ENCODE measurements at places on chromosomes 5 and 9.
A peak's percentile ranks its signal among the peaks of the same experiment; 100 is the strongest.

DNA sequence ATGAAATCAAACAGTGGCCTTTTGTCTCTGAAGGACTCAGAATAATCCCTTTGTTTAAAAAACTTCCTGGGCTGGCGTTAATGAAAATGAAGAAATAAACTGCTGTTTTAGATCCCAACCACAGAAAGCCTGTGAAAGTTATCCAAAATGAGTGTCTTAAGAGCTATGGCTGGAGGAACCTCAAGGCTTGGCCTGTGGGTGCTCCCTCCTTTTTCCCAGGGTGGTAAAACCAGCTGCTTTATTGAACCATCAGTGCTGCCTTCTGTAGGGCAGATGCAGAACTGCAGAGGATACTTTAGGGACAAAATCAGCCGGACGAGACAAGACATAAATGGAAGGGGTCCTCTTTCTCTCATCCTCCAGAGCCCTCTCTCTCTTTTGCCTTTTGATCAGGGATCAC is 100.9 kb downstream of the SMARCA2 start:
- DNase-seq: no peak

GRCh38 chr5:54727874-54728587 is 210.5 kb downstream of the SNX18 start:
- DNase-seq: no peak

DNA sequence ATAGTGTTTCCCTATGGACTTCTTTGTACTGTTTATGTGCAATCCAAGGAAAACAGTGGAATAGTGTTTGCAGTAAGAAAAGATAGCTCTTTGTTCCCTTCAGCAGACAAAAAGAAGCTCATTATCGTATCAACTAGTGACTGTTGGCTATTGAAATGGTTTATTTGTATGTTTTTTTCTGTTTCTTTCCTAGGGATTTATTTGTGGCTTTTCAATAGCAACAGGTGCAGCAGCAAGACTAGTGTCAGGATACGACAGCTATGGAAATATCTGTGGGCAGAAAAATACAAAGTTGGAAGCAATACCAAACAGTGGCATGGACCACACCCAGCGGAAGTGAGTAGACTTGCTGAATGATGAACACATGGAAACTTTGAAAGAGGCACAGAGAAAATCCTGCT is 65.1 kb downstream of the SLC44A1 start:
- no peak for DNase-seq

GRCh38 chr9:134627417-134628353 is 13.9 kb upstream of the COL5A1 start:
- DNase-seq: peak; percentile 48

DNA sequence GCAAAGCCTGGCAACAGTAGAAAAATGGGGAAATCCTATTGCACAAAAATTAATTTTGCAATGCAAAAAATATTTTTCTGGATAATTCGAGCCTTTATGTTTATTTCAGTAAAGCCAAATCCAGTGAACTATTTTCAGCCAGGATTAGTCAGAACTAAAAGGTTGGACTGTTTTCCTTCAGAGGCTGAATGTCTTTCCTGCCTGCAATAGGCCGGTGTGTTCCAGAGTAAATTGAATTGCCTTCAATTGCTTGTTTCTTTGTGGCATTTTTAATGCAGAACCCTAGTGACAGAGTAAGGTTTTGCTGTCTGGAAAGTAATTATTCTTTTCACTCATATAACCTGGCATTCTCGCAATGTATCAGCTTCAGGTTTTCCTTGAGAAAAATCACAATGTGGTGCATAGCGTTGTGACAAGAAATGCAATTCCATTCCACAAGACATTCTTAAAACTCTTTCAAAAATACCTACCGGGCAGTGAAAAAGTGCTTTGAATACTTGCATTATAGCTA is 183.7 kb downstream of the GLIS3 start:
- no peak for DNase-seq

GRCh38 chr5:77839691-77840090 is 63.6 kb upstream of the TBCA start:
- no peak for DNase-seq

GRCh38 chr5:158382473-158382872 is 523.5 kb upstream of the CLINT1 start:
- peak; percentile 97 for DNase-seq

- peak; percentile 66 for DNase-seq
Measured at GRCh38 chr5:59079622-59080620, 497.0 kb downstream of the RAB3C start.

DNA sequence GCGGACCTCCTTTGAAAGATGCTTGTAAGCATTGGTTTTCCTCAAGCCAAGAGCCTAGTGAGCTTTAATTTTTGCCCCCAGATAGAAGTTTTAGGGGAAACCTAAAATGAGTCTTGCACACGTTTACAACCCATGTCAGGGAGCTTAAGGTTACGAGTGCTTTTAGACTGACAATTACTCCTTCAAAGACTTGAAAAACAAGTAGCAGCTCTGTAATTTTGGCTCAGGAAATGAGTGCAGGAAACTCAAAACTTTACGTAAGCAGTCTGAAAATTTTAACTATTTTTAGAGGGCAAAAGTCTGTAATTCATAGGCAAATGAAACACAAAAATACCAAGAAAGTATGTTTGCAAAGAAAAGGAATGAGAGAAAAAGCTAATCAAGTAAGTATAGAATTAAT is 36.8 kb downstream of the UBE2QL1 start:
- DNase-seq: no peak

DNA sequence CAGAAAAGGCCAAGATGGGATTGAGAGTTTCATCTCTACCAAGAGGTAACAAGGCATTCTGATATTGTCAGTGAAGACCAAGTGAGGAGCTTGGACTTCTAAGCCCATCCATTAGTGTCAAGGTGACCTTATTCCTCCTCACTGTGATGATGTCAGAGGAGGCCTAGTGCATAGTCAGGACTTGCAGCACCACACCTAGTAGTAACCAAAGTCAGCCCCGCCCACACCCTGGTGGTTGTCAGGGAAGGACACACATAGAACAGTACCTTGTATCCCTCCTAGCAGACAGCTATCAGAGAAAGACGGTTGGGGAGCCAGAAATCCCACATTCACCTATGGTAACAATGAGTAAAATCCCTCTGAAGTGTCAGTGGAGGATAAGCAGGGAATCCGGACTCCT is 111.7 kb downstream of the AP3B1 start:
- DNase-seq: peak; percentile 62

- DNase-seq: no peak
Measured at GRCh38 chr9:87434366-87434765, 63.3 kb upstream of the DAPK1 start.

DNA sequence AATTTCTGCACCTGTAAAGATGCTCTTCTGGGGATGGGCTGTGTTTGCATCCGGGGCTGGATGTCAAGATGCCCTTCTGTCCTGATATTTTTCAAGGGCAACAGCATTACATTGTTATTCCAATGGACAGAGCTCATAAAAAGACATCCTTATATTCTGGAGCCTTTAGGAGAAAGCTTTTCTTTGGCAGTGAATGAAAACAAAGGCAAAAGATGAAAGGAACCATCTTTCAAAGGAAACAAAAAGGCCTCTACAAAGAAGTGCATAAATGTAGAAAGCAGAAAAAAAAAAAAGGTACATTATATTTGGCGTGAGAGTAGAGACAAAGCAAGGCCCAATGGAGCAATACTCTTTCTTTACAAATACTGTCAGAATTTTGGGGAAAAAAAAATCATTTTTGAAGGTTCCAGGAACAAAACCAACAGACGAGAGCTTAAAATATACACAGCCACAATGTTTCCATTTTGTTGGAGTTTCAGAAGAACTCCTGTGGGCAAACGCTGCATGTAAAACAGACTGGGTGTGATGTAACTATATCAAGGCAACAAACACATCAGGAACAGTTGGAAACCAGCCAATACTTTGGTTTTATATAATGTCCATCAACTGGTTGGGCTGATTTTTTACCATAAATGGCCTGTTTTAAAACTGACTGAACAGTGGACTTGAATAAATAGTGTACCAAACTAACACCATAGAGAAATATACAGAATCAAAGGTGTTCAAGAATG is 885.6 kb upstream of the DMAC1 start:
- no peak for DNase-seq

DNA sequence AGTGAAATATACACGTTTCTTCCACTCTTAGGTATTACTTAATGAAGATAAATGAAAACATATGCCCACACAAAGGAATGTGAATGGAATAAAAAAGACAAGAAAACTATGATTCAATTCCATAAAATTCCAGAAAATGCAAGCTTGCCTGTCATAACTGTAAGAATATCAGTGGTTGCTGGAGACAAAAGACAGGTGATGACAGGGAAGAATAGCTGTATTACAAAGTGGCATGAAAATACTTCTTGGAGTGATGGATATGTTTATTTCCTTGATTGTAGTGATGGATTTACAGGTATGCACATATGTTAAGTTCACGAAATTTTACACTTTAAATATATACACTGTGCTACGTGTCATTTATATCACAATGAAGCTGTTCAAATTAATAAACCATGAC is 553.3 kb downstream of the HTR1A start:
- no peak for DNase-seq

DNA sequence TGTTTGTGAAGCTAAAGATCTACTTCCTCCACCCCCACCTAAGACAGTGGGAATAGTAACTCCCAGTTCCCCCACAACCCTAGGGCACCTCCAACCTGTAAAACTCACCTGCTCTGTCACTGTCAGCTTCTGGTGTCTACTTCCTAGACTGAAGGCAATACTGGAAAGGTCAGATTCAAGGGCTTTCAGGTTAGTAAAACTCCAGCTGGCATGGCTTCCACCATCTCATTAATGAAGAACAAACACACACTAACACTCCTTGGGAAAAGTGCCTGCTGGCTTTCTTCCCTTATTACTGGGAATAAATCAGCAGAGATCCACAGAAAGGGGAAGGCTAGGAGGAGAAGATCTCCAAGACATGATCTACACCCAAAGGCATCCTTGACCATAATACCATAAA is 109.9 kb downstream of the TMEM174 start:
- DNase-seq: no peak

DNA sequence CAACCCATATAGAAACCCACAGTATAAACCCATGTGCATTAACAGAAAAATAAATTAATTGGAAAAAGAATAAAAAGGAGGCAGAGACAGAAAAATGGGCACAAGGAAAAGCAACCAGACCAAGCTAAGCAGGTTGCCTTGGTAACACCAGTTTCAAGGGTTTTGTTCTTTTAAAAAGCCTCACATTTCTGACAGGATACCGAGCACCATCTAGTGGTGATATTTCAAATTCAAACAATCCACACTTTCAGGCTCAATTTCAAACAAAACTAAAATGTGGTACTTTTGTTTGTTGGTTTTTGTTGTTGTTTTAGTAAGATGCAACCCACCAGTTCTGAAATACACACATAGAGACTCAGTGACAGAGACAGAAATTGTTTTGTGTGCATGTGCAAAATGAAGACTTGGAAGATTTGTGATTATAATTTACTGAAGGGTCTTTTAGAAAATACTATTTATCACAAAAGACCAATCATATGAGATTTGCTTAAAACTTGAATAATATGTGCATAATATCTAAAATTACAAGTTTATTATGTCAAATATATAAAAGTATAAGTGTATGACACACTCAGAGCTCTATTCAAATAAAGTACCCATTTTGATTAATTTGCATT is 318.2 kb downstream of the SLCO4C1 start:
- DNase-seq: no peak

- no peak for DNase-seq
Measured at GRCh38 chr9:110047232-110047954, 160.6 kb downstream of the C9orf152 start.

DNA sequence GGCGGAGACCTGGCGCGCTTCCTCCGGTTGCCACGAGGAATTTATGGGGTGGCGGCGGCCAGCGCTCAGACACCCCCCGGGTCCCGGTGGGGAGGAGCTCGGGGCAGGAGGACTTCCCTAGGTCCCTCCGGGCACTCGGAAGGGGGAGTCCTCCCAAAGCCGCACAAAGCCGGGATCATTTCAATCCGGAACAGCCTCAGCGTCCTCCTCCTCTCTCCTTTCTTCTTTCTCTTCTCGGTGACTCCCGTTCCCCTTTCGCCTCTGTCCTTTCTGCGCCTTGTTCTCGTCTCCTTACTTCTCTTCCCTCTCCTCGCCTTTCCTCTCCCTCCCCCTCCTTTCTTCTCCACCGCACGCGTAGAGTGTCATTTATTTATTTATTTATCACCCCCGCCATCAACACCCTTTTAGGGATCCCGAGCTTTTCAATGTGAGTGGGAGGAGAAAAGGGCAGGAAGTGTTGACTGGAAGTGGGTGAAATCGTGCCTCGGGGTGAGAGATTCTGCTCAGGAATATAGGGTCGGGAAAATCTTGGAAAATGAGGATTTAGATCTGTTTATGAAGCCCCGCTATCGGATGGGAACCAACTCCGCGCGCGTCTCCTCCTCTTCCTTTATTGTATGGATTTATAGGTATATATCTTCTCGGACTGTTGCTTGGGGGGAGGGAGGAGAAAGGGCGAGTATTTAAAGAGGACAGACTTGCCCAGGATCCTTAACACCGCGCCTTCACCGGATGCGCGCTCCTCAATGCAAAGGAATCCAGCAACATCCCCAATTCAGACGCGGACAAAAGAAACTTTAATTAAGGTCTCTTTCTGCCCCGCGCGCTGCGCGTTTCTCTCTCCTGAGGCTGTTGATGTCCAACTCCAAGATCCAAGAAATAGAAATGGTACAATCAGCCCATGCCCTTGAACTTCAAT is 2.0 kb upstream of the ZNF462 start:
- DNase-seq: no peak

DNA sequence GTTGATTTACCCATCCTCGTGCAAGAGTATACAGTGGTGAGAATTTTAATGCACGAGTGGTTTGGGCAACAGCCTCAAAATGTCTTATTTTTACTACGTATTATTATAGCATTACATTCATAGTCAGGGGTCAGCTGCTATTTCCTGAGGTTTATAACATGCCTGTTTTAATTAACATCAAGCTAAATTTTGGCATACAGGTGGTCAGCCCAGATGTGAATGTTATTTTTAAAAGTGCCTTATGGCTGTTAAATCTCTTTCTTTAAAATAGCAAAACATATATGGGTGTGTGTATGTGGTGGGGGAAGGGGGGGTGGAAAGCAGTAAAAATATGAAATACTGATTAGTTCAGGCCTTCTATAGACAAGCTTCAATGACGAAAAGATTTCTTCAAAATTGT is 424.5 kb upstream of the CLINT1 start:
- DNase-seq: no peak

Measured in RWPE2 (cell line).